ENCODE measurements at places on chromosomes 2 and 18.

- no peak for DNase-seq
Measured at GRCh38 chr2:207130958-207131521, 34.7 kb downstream of the KLF7 start.

DNA sequence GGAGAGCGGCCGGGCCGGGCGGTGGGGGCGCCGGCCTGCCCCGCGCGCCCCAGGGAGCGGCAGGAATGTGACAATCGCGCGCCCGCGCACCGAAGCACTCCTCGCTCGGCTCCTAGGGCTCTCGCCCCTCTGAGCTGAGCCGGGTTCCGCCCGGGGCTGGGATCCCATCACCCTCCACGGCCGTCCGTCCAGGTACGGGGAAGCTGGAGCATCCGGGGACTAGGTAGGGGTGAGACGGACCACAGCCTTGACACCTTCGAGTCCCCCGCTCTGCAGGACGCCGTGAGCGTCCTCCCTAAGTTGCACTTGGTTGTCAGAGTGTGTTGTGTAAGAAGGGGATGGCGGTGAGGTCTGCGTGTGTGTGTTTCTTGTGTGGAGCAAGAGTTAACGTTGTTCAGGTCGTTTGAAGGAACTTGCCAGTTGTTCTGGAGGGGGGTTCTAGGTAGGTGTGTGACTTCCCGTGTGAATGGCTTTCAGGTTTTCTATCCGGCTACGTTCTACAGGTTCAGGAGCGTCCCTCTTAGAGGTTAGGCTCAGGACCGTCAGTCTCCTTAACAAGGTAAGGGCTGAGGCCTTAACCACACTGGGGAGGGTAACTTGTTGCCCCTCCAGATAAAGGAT, 393 bp downstream of the IL1R1 start:
- DNase-seq = no peak

GRCh38 chr2:38013158-38013752, 62.7 kb downstream of the CYP1B1 start:
- no peak for DNase-seq

DNA sequence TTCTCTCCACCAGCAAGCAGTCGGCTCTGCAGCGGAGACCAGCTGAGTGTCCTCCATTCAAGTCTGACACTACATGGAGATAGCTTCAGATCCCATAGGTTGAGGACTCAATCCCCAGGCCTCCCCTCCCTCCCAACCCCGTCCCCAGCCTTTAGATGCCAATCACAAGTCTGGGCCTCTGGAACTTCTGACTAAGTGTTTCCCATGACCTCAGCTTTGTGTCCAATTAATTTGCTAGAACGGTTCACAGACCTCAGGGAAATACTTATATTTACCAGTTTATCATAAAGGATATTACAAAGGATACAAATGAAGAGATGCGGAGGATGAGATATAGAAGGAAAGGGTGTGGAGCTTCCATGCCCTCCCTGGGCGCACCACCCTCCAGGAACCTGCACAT, 77.4 kb downstream of the MERTK start:
- DNase-seq = no peak

GRCh38 chr18:42086288-42086687, 131.3 kb downstream of the PIK3C3 start:
- no peak for DNase-seq

GRCh38 chr2:203366639-203367466, 38.7 kb downstream of the ABI2 start:
- no peak for DNase-seq

- DNase-seq = peak; percentile 19
Measured at GRCh38 chr2:19351899-19352697, 6.3 kb downstream of the OSR1 start.

DNA sequence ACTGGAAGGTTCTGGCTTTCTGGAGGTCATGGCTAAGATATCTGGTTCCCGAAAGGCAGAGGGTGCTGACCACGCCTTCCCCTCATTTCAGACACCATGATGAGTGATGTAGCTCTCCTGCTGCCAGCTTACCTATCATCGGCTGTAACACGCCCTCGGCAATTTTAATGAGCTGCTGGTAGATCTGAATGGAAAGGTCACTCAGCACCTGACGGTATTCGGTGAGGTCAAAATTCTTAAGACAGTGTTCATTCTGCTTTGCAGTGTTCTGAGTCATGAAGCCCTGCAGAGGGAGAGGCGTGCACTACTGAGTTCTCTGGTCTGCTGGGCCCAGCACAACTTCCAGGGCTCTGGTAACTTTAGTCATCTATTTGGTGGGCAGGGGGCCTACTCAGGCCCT, 25.7 kb upstream of the ACAA2 start:
- DNase-seq = no peak

DNA sequence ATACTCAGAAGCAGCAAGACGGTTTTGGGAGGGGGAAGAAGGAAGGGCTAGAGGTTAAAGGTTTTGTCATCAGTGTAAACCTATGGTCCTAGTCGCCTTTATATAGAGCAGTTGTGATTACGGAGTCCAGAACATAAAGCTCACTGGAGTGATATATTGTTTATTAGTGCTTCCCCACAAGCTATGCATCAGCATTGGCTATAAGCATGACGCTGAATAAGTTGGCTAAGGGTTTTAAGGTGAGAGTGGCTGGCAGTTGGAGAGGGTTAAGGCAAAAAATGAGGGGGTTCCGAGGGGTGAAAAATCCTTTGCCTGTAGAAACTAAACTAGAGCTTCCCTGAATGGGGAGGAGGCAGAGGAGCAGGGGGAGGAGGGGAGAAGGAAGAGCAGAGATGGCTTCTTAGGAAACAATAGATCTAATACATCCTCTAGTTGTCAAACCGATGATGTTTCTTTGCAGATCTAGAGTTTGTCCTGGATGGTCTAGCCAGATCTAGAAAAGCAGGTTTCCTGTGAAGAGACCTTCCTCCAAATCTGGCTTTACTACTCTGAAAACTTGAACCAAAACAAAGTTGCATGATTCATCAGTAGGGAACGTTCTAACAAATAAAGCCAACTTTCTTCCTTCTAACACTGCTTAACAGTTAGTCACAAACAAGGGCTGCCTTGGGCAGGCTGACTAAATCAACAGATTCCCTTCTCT, 2.5 kb downstream of the KLF7 start:
- no peak for DNase-seq

DNA sequence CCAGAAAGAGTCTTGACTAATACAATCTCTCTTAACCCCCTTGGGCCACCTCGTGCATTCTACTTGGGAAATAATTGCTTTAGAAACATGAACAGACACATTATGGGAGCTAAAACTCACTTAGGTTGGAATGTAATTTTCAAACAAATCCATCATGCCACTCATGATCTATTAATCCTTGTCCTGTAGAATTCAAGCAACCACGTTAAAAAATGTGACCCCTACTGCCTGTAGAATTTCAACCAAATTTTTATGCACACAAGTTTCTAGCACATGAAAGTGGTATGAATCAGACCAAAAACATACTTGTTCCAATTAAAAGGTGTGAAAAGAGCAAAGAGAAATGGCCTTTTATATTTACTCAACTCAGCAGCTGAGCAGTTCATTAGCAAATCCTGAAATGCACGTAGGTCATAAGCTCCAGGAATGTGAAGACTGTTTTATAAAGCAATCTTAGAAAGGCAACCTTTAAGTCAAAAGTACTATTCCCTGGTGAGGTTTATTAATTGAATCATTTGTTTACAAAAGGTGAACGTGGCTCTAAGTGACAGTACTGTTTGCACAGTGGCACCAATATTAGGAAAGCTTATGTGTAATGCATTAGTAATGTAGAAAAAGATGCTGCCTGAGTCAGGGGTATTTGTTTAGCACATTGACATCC, 459.4 kb upstream of the UBE2E3 start:
- no peak for DNase-seq

DNA sequence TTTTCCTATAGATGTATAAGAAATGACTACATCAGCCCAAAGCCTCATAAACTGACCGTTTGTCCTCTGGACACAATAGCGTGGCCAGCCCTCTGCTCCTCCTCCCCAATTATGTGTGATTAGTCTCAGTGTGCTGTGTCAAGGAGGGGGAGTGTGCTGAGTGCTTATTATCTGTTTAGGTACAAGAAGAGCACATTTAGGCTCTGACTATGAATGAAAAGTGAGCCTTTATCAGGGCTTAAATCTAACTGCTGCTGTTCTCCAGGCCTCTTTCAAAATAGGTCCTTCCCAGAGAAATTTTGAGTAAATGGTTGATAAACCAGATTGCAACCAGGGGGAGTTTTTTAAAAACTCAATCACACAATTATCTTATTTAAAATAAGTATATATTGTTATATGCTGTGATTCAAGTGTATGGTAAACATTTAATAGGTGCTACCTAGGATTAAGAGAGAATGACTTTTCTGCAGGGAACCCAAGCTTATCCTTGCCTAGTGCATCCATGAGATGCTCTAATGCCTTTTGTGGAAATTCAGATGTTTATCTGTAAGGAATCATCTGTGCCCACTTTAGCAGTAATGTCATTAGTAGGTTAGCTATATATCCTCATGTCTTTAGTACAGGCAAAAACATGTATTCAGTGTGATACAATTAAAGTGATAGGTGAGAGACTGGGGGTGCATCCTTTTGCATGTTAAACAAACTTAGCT, 168.7 kb upstream of the SIX3 start:
- no peak for DNase-seq

GRCh38 chr2:200305797-200306195, 697 bp upstream of the SPATS2L start:
- no peak for DNase-seq

- DNase-seq = no peak
Measured at GRCh38 chr2:43540021-43540779, 55.6 kb downstream of the THADA start.

- no peak for DNase-seq
Measured at GRCh38 chr2:575727-576236, 101.4 kb downstream of the TMEM18 start.

DNA sequence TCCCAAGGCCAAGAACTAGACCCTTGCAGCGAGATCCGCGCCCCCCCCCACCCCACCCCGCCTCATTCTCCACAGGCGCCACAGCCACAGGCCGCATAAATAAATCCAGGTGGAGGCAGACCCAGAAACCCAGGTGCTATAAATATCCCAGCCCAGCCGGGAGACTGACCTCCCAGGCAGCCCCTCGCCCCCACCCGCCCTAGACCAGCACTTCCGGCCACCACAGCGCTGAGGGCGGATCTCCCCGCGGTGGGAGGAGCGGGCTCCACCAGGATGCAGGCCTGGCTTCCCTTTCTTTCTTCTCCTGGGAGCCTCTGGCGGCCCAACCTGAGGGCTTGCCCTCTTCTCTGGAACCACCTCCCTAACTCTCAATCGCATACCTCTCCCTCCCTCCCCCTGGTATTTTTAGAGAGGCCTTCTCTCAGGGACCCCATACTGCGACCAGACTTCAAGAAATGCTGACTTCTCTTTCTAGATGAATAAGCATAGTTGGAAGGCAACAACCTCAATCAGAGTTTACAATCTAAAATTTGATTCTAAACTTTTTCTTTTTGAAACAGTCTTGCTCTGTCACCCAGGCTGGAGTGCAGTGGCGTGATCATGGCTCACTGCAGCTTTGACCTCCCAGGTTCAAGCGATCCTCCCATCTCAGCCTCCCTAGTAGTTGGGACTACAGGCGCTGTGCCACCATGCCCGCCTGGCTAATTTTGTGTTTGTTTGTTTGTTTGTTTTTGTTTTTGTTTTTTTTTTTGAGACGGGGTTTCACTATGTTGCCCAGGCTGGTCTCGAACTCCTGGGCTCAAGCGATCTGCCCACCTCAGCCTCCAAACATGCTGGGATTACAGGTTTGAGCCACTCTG, 55.0 kb downstream of the PKDCC start:
- peak; percentile 60 for DNase-seq

DNA sequence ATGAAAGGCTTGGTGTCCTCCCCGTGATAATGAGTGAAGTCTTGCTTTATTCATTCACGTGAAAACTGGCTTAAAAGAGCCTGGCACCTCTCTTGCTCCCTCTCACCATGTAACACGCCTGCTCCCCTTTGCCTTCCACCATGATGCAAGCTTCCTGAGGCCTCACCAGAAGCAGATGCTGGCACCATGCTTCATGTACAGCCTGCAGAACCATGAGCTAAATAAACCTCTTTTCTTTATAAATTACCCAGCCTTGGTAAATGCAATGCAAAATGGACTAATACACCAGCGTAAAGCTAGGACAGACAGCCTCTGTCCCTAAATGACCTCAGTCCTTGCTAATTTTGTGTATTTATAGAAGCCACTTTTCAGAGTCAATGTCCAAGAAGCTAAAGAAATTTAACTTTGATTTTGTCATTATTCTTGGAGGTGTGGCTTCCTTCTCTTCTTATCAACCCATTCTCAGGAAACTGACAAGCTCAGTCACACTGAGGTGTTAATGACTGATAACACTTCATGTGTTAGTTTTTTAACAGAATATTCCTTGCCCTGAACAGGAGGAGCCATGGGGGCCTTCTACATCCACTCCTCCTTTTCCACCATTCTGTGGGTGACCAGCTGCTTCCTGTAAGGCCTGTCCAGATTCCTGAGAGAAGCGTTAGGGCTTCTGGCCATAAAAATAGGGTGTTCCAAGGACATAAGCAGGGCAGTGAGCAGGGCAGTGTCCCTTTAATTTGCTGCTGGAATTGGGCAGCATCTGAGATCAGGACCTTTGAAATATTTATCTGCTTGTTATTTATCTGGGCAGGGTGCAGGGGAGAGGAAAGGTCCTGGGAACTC, 38.0 kb upstream of the EPAS1 start:
- DNase-seq = no peak

DNA sequence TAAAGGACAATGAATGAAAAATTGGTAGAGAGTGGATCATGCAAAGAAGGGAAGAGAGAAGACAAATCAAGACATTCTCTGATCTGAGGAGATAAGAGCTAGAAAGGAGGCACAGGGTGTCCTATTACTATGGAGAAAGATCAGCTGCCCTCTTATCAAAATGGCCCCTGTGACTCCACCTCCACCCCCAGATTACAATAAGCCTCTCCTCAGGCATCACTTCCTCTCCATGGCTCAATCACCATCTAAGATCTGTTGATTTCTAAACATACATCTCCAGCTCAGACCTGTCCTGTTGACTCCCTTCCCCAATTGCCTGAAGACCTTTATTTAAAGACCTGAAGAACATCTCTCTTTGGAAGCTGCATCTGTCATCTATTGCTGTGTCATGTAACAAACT, 43.2 kb downstream of the SP100 start:
- DNase-seq = no peak

DNA sequence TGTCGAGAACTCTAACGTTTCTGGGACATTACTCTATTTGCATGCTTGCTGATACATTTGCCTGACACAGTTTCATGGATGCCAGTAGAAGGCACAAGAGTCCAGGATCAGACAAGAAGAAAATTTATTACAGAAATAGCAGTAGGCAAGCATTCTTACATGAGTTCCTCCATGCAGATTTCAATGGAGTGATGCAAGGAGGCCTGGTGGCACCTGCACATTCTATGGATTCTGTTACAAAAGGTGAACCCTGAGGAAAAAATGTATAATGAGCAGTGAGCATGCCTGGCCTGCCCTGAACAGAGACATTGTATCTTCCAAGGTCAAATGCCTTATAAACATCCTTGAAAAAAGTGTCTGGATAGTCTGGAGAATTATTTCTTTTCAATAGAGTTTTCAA, 142.9 kb downstream of the DSEL start:
- no peak for DNase-seq
